NCI-H526 (cell line): ENCODE measurements at places on chromosomes 2 and 18.
A peak's percentile ranks its signal among the peaks of the same experiment; 100 is the strongest.

GRCh38 chr2:217918308-217919024, 84.3 kb downstream of the TNS1 start:
- no peak for DNase-seq

- no peak for DNase-seq
These were observed 16.3 kb downstream of the ODC1 start for GRCh38 chr2:10431797-10432196.

DNA sequence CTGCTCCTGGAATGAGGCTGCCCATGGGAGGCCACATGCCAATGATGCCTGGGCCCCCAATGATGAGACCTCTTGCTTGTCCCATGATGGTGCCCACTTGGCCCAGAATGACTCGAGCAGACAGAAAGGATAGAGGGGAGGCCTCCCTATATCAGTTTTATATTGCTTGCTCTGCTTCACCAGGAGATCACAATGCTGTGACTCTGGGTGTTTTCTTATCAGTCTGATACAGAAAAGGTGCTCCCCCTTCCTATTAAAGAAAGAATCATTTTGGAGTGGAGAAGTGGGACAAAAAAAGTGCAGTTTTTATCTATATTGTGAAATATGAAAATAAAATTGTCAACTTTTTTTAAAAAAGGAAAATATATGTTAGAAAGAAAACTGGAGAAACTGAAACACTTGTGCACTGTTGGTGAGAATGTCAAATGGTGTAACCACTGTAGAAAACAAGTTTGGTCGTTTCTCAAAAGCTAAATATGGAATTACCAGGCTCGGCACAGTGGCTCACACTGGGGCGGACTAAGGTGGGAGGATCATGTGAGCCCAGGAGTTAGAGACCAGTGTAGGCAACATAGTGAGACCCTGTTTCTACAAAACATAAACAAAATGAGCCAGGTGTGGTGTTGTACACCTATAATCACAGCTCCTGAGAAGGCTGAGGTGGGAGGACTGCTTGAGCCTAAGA, 21.8 kb downstream of the LPIN2 start:
- DNase-seq, result no peak

DNA sequence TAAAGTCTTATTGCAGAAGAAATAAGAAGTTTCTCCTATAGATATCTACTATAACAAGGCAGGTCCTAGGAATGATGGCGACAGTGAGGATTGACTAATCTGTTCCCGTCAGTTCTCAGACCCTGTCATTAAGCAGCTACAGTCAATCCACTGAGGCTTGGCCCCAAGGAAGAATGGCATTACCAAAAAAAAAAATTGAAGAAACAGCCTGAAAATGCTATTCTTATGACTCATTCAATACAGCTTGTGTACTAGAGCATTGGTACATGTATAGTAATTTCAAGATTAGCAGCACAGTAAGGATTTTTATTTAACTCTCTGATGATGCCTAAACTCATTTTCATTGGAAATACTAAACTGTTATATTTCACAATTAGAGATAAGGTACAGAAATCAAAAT, 1096.1 kb upstream of the NXPH2 start:
- no peak for DNase-seq

- DNase-seq, result no peak
These were observed 46.0 kb downstream of the CCDC195 start for GRCh38 chr2:224670203-224670602.

- DNase-seq, result no peak
These were observed 1.4 kb upstream of the BCL2 start for GRCh38 chr18:63320975-63321265.

DNA sequence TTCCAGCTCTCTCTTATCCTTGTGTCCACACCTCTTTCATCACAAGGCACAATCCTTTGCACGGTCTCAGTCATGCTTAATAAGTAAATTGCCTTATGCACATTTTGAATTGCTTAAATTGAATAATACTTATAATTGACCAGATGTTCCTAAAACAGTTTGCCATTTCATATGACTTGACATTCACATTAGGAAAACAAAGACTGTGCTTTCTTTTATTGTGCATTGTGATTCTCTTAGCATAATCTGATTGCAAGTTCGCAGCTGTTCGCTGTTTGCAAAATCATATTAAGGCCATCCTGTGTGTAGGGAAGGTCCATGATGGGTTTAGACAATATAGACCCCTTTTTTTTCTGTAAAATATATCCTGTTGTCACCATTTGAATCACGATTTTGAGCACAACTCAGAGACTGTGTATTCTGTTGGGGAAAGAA, 75.6 kb downstream of the RNF144A start:
- no peak for DNase-seq

- no peak for DNase-seq
These were observed 186.1 kb upstream of the STON1 start for GRCh38 chr2:48343571-48344440.

- peak; percentile 18 for DNase-seq
These were observed 2.4 kb downstream of the CTIF start for GRCh38 chr18:48541026-48541746.

- DNase-seq, result no peak
These were observed 296.2 kb upstream of the SMIM21 start for GRCh38 chr18:75723521-75724340.
